ENCODE measurements at places on chromosomes 2 and 18. TPM values are rescaled to one million over a fixed set of nuclear protein-coding genes. Genes with fewer than 3 reads are reported as not detected.

- DNase-seq = no peak
These were observed 6.2 kb downstream of the PRKD3 start for GRCh38 chr2:37318401-37318800.

GRCh38 chr18:24219561-24220317 lies 80.9 kb downstream of the CABYR start:
- DNase-seq = no peak

GRCh38 chr18:8045884-8046281 lies 478.8 kb downstream of the PTPRM start:
- no peak for DNase-seq

VWA3B gene
- not detected for total RNA-seq

ZNF397 gene
- 48.6 TPM for total RNA-seq

GRHL1 gene
- 2.5 TPM for total RNA-seq

SFTPB gene
- not detected for total RNA-seq

CKAP2L gene
- 15.1 TPM for total RNA-seq

SERPINB3 gene
- not detected for total RNA-seq

All from GM23338 (cell line).